ENCODE measurements at places on chromosomes 1 and 21.

- no peak for DNase-seq
Observed at GRCh38 chr21:17454315-17455027, 58.4 kb upstream of the CXADR start.

DNA sequence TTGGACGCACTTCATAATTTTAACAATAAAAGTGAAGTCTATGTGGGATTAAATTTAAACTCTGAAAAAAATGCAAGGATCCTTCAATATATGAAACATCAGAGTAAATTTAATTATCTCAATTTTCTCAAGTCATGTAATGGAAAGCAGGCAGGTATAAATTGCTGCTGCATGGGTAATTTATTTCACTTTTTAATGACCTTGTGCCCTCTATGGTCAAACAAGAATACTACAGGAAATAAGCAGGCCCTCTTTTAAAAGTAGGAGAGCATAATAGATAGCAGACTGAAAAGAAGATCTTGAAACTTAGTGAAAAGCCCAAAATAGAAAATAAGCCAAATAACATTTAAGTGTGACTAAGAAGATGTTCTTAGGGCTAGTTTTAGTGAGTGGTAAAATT is 22.9 kb downstream of the BCAS2 start:
- peak; percentile 32 for DNase-seq

DNA sequence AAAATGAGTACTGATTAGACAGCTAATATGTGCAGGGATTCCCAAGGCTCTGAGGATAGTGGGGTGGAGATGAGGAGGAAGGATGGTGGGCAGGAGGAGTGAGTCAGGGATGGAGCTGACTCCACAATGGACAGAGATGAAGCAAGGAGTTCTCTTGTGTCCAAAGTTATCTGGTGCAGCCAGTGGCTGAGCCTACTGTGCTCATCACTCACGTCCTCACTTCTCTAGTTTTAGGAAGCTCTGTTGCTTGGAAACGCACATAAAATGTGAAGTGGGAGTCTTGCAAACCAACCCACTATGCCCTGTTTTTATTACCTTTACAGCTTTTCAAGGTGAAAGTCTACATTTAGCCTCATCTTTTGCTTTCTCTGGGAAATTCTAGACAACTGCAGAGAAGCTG is 36.5 kb upstream of the SAMD13 start:
- no peak for DNase-seq

- DNase-seq = no peak
Observed at GRCh38 chr1:177915641-177916040, 54.2 kb downstream of the SEC16B start.

GRCh38 chr1:167344112-167344511 is 123.4 kb downstream of the POU2F1 start:
- DNase-seq = no peak

DNA sequence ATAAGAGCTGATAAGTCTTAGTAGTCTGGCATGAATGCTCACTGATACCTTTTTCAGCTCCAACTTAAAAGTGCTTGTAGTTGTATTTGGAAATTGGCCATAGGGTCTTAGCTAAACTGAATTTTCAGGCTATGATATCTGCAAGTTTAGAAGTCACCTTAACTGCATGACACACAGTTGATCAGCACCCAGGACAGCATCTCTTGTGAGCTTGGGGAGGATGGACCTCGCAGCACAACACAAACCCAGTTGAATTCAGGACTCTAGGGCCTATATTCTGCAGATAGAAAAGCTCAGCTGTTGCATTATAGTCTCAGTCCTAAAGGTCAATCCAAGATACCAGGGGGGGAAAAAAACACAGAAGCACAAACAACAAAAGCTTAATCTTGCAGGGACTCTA is 394.3 kb downstream of the KCNH1 start:
- DNase-seq = no peak

- no peak for DNase-seq
Observed at GRCh38 chr1:20847611-20848080, 60.5 kb upstream of the HP1BP3 start.

- no peak for DNase-seq
Observed at GRCh38 chr1:38815903-38816627, 43.5 kb downstream of the RRAGC start.

- DNase-seq = no peak
Observed at GRCh38 chr1:182113879-182114626, 52.5 kb upstream of the ZNF648 start.

DNA sequence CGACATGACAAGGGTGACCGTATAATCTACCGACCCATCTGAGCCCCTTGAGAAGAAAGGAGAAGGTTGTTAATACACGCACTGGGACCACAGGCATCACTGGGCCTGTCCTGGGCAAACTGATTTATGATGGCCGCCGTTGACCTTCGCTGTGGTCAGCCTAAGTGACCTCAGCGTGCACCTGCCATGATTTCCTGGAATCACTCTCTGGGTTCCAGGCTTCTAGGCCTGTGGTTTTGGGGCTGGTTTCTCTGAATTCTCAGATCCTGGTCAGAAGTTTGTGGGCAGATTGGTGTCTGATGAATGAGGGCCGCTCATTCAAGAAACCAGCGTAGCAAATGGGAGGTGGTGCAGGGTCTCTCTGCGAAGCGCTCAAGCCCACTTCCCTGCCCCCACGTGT is 64.0 kb downstream of the SIK1 start:
- peak; percentile 31 for DNase-seq

DNA sequence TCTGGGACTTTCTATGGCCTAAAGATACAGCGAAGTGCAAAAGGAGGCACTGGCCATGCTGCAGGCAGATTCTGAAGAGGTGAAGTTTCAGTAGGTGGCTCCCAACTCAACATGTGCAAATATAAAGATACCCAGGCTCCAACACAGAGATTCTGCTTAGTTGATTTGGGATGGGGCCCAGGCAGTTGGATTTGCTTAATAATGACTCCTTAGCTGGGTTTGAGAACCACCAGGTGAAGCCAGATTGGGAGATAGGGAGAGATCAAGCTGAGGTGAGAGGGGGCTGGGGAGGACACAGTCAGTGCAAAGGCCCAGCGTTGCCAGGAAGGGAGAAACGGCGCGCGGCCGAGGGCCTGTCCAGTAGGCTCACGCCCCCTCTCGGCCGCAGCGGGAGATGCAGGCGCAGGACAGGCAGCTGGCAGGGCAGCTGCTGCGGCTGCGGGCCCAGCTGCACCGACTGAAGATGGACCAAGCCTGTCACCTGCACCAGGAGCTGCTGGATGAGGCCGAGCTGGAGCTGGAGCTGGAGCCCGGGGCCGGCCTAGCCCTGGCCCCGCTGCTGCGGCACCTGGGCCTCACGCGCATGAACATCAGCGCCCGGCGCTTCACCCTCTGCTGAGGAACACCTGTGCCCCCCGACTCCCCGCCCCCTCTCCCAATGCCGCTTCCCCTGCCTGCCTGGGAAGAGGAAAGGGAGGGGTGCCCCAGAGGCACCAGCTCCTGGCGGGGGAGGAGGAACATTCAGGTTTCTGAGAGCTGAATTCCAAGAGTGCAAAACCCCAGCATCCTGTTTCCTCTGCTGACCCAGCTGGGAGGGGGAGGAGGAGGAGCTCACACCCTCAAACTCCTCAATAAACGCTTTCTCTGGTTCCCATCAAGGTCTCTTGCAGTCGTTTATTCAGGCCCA is 1.2 kb downstream of the FAM167B start:
- peak; percentile 79 for DNase-seq

GRCh38 chr21:15309721-15310120 is 244.9 kb upstream of the NRIP1 start:
- DNase-seq = no peak

Measured in CD4-positive, alpha-beta T cell treated with Interleukin-15 for 4 hours (primary cell).